Stimulated activated CD8-positive, alpha-beta memory T cell treated with anti-CD3 and anti-CD28 coated beads, Interleukin-15, amount 100 ng/mL, for 4 hours (primary cell): ENCODE measurements at places on chromosomes 4 and X.

DNA sequence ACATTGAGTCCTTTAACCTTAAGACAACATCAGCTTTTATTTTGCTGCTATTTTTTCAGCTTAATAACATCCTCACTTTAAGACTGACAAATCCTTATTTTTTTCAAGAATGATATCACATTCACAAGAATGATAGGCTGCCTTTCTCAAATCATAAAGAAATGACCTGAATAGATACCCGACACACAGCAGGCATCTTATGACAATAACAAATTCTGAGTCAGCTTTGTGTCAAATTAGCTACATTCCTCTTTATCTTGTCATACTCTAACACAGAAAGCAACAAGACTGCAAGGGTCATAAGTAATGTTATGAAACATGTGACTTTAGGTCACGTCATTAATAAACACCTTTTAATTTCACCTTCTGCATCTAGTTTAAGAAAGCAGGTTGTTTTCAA, 2387.6 kb downstream of the PCDH7 start:
- DNase-seq, result no peak

GRCh38 chr4:89914609-89915550, 20.2 kb downstream of the MMRN1 start:
- DNase-seq, result no peak

DNA sequence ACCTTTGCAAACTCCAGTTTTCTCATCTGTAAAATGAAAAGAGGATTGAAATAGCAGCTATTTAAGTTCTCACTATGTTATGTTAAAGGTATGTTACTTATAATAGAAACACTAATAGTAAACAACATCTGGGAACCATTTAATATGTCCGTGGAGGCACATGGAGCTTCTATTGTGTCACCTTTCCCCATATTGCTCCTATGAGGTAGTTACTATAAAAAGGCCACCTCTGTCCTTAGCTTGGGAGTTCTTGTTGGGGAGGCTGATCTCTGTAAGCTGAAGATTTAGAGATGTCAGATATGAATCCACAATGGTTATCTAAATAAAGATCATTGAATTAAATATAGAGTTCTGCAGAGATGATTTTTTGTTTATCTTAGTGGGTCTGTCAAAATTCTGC, 125.2 kb downstream of the FHIP1A start:
- DNase-seq, result no peak

DNA sequence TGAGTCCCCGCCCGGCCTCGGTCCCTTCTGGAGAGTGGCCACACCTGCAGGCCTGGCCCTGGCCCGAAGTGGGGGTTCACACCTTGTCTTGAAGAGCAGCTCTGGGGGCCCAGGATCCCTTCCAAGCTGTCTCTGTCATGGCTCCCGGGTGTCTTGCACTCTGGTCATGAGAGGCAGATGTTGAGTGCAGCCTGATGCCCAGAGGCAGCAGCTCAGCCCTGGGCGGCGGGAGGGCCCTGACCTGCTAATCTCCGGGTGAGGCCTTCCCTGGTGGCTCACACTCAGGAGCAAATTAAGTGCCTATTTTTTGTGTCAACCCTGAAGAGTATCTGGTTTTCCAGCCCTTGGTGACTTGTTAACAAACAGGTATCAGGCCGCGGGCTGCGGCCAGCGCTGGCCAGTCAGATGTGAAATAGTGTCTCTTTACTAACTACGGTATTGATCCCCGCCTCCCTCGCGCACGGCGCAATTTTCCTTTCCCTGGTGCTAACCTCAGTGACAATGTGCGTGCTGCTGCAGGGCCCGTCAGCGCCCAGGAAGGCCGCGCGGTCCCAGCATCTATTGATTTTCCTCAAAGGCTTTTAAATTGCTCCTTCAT, 24.2 kb downstream of the NKX1-1 start:
- DNase-seq, result no peak

DNA sequence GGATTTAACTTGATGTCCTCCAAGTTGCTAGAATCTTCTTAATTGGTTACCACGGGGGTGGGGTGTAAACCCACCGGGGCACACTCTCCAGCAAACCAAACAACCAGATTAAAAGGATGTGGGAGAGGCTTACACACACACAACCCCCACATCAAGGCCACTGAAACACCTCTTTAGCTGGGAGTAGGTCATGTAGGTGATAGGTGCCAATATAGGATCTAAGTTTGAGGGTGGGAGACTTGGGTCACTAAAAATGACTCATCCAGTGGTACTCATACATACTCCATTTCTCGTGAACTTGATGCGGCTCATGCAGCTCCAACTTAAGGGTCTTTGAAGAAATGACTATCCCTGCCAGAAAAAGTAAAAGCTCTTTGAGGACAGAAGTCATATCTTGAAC, 20.5 kb upstream of the CD40LG start:
- no peak for DNase-seq

DNA sequence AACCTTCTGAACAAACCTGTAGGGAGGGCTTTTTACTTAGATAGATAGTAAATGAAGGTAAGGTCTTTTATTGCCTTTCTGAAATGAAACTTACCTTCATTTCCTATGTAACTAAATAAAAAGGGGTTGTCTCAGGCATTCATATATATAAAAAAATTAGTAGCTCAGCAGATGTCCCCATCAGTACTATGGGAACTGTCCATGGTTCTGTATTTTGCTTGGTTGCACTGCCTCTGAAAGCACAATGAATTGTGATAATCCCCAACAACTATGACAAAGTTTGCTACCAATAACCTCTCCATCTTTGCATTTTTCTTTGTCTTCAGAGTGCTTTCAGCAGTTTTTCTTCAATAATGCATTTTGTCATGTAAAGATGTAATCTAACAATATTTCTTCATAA, 222.4 kb downstream of the SLIT2 start:
- DNase-seq, result no peak

- no peak for DNase-seq
These were observed 184.3 kb downstream of the HS6ST2 start for GRCh38 chrX:132774010-132774714.

GRCh38 chr4:79652738-79653137, 244.7 kb upstream of the GK2 start:
- no peak for DNase-seq

DNA sequence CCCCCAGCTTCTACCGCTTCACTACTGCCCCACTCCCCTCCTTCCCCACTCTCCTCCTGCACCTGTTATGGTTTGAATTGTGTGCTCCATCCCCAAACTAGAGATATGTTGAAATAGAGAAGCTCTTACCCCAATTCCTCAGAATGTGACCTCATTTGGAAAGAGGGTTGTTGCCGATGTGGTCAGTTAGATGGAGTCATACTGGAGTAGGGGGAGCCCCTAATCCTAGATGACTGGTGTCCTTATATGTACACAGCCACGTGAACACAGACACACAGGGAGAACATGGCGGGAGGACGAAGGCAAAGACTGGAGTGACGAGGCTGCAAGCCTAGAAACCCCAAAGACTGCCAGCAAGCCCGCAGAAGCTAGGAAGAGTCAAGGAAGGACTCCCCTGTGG, 84.3 kb downstream of the FHDC1 start:
- DNase-seq, result no peak

GRCh38 chrX:107678957-107679740, 50.8 kb downstream of the PRPS1 start:
- DNase-seq, result no peak

GRCh38 chr4:134862116-134862515, 660.5 kb upstream of the PABPC4L start:
- DNase-seq, result no peak

- no peak for DNase-seq
These were observed 6.7 kb downstream of the APOO start for GRCh38 chrX:23901060-23901459.

- DNase-seq, result no peak
These were observed 28.1 kb upstream of the GLRA3 start for GRCh38 chr4:174856926-174857800.

DNA sequence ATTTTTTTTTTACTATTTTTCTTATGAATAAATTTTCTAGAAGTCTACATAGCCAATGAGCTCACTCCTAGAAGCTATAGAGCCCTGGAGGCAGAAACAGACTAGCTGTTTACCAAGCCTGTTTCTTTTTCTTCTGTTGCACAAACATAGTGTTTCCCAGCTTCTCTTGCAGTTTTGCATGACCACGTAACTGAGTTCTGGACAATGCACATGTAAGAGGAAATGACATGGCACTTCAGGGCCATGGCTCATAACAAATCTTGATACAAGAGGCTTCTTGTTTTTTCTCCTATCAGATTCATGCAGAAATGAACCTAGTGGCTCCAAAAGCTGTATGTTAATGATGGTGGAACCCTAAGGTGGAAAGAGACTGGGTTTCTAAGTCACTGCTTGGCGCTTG, 127.4 kb downstream of the ZNF330 start:
- no peak for DNase-seq

DNA sequence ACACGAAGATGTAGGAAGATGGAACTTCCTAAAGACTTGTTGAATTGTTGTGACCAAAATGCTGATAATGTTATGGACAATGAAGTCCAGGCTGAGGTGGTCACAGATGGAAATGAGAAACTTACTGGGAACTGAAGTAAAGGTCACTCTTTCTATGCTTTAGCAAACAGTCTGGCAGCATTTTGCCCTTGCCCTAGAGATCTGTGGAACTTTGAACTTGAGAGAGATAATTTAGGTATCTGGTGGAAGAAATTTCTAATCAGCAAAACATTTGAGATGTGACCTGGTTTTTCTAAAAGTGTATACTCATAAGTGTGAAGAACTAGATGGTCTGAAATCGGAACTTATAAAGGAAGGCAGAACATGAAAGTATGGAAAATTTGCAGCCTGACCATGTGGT, 1785.9 kb downstream of the PCDH7 start:
- no peak for DNase-seq

DNA sequence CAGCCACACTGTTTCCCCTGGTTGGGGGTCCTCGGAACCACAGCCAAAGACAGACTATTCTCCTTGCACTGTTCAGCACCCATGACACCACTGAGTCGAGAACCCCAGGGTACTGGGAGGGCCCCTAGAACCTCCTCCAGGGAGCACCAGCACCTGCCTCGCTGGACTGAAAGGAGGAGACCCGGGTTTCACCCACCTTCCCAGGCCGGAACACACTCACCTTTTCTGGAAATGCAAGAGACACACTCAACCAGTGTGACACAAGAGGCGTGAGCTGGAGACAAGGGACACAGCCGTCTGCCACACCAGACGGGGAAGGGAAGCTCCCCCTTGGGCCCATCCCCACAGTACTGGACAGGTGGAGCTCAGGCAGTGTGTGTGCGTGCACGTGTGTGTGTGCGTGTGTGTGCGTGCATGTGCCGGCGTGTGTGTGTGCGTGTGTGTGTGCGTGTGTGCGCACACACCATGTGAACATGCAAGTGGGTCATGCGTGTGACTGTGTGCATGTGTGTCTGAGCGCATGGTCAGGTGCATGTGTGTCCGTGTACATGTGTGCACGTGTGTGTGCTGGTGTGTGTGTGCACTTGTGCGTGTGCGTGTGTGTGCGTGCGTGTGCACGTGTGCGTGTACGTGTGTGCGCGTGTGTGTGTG, 128.8 kb upstream of the NKX1-1 start:
- no peak for DNase-seq

DNA sequence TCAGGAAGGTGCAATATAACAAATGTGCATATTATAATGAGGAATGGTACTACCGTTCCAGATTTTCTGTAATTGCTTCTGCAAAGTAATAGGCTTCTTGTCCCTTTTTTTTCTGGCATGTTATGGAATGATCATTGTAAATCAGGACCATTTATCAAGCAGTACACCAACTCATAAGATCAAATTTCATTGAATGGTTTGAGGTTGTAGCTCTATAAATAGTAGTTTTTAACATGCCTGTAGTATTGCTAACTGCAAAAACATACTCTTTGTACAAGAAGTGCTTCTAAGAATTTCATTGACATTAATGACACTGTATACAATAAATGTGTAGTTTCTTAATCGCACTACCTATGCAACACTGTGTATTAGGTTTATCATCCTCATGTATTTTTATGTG, 12.6 kb downstream of the IBSP start:
- no peak for DNase-seq
